Right ventricle myocardium inferior (tissue), 1 donor: ENCODE measurements at places on chromosomes 12 and 14.

- no peak for DNase-seq
Observed at GRCh38 chr14:57168138-57168679, 100.5 kb downstream of the EXOC5 start.

- DNase-seq: no peak
Observed at GRCh38 chr14:22597771-22598098, 365 bp upstream of the ABHD4 start.

- DNase-seq: no peak
Observed at GRCh38 chr12:52436000-52436827, 2.0 kb upstream of the KRT75 start.

GRCh38 chr14:43687921-43688320 lies 819.2 kb downstream of the FSCB start:
- no peak for DNase-seq

DNA sequence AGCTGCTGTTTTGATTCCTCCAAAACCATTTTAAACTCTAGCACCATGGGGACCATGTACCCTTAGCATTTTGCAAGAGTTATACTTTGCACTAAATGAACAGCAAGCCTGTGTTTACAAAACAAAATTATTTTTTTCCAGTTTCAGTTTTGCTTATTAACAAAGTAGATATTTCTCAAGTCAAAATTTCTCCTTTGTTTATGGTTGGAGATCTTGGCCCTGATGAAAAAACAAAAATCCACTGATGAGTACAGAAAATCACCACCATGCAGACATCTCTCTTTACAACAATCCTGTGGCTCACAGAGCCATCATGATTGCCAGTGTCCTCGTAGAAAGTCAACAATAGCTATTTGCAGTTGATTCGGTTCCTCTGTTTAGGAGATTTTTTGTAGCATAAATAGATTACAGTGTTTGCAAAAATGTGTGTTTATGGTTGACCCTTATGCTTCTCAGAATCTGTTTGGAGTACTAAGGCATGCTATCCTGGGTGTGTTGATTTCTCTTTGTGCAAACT lies 201.1 kb upstream of the NUDT4 start:
- no peak for DNase-seq

- no peak for DNase-seq
Observed at GRCh38 chr12:132108211-132108832, 35.8 kb downstream of the DDX51 start.

DNA sequence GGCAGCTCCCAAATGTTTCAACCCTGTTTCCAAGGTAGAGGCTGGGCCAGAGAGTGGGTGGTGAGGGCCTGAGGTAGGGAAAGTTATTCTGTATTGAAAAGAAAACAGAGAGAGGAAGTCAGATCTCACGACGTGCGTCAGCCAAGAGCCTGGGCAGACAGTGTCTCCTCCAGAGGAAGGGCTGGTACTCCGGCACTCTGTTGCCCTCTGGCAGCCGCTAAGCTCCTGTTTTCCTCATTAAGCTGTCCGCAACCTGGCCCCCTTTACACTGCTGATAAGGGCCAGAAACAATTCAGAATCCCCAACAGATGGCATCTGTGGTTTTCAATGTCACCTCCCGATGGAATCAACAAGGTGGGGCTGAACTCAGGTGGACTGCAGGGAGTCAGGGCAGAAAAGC lies 26.0 kb upstream of the LTBP2 start:
- no peak for DNase-seq

- DNase-seq: no peak
Observed at GRCh38 chr14:32576088-32576795, 247.1 kb downstream of the AKAP6 start.

GRCh38 chr12:98736352-98737321 lies 91.5 kb downstream of the APAF1 start:
- DNase-seq: no peak

- no peak for DNase-seq
Observed at GRCh38 chr12:12718853-12719252, 1.7 kb downstream of the CDKN1B start.

GRCh38 chr14:68469208-68469713 lies 323.6 kb downstream of the ZFP36L1 start:
- DNase-seq: no peak

- no peak for DNase-seq
Observed at GRCh38 chr12:9607716-9608115, at the start of gene KLRB1. KLRB1 (minus strand) TSS chr12:9607916; CDS start chr12:9607839, 77 bp downstream.

DNA sequence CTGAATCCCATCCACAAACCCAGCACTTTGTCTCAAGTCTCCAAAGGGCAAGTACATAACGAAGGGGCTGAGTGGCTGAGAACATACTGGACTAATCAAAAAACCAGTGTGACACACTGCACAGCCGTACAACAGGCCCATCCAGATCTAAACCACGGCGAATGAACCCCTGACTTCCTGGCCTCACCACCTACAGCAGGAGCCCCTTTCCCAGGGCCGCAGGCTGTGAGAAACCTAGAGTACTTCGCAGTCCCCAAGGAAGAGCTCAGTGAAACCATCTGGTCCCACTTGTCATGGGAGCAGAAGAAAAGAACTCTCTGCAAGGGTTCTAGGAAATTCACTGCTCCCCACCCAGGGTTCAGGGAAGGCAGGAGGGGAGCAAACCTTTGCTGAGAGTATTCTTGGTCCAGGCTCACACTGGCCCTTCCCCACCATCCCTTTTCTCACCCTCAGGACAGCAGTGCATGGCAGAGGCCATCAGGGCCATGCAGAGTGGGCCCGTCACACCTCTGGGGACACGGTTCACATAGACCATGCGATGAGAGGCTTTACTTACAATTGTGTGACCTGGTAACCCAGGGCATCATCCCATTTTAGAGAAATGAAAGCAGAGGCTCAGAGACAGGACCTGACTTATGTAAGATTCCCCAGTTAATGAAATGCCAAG lies 192.8 kb downstream of the BCL11B start:
- no peak for DNase-seq

GRCh38 chr12:53674977-53675700 lies 744 bp downstream of the ATP5MC2 start:
- no peak for DNase-seq

GRCh38 chr12:46458500-46459102 lies 86.0 kb upstream of the SLC38A2 start:
- no peak for DNase-seq

DNA sequence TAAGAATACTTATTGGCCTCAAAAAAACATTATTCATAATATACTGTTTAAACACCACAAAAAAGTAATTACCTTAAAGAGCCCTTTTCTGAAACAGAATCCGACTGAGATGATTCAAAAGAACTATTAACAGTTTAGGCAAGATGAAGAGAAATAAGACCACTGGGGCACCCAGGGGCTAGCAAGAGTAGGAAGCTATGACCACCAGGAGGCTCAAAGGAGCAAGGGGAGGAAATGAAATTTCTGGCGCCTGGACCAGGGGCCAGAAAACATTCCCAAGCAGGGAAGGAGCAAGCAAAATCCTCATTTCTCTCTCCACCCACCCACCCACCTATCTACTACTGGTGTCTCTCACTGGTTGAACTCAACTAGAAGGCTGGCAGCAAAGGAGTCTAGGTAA lies 6.3 kb upstream of the DCAF4 start:
- no peak for DNase-seq

GRCh38 chr14:34496679-34497513 lies 34.9 kb upstream of the SPTSSA start:
- peak; percentile 85 for DNase-seq

- DNase-seq: no peak
Observed at GRCh38 chr12:109915171-109916040, 15.3 kb downstream of the TCHP start.

DNA sequence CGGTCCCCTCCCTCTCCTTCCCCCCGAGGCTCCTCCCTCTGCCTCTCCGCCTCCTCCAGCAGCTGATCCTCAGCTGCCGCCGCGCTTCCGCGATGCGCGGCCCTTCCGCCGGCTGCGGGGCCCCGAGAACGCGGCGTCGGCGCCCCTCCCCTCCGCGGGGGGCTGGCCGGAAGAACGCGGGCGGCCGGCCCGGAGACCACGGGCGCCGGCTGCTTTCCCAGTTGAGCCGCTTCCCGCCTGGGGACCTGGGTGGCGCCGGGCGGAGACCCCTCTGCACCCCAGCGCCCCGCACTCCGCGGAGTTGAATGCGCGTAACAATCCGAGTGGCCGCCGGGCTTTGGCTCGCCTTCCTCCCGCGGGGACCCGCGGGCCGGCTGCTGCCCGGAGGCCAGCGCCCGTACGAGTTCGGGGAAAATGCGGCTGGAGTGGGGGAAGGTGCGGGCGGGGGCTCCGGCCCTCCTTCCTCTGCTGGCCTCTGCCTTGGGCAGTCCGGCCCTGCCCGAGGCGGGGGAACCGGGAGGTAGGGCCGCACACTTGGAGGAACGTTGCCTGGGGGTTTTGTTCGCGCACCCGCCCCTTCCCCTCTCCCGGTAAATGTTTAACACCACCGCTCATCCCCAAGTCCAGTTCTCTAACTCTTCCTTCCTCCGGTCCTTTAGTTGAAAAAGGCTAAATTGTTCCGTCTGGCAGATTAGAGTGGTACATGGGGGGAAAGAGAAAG lies 393 bp upstream of the DCAF5 start:
- DNase-seq: peak; percentile 84

- no peak for DNase-seq
Observed at GRCh38 chr12:33609910-33610309, 170.3 kb upstream of the SYT10 start.

- DNase-seq: no peak
Observed at GRCh38 chr12:71306808-71307207, 132.8 kb upstream of the LGR5 start.
